Activated naive CD4-positive, alpha-beta T cell (primary cell): ENCODE measurements at places on chromosomes 4 and X.

GRCh38 chr4:152501846-152502536, 33.9 kb downstream of the FBXW7 start:
- DNase-seq: no peak

DNA sequence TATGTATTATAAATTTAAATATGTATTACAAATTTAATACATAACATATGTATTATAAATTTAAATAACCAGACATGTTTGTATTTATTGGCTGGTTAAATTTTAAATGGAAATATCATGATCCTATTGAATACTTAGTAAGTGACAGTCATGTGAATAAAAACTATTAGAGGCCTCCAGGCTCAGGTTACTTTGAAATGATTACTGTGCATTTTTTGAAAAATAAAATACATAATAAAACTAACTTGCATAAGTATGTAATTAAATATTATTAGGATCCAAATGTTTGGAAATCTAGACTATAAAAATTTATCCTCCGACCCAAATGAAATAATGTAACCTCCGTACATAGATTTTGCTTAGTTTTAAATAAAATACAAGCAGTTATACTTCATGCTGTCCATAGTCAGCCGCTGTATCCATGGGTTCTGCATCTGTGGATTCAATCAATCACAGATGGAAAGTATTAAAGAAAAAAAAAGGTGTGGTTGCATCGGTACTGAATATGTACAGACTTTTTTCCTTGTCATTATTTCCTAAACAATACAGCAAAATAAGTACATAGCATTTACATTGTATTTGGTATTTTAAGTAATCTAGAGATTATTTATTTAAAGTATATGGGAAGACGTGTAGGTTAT, 140.7 kb downstream of the WDFY3 start:
- no peak for DNase-seq

DNA sequence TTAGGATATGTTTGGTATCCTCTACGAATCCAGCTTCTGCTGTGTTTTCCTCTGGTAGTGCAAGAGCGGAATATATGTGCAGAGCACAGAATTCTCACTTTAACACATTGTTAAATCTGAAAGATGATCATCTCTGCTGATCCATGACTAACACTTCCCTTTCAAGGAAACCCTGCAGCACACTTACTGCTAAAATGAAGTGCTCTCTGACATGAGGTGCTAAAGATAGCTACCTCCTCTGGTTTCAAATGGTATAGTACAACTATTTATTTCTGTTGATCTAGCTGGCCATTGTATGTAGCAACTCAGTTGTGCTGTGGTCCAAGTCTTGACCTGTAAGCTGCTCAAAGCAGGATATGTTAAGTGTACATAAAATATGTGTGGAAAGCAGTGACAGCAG, 162.4 kb upstream of the FMR1 start:
- DNase-seq: no peak

GRCh38 chr4:155506745-155507144, 130.0 kb upstream of the MAP9 start:
- no peak for DNase-seq

GRCh38 chr4:8205241-8205707, 6.2 kb downstream of the SH3TC1 start:
- no peak for DNase-seq

DNA sequence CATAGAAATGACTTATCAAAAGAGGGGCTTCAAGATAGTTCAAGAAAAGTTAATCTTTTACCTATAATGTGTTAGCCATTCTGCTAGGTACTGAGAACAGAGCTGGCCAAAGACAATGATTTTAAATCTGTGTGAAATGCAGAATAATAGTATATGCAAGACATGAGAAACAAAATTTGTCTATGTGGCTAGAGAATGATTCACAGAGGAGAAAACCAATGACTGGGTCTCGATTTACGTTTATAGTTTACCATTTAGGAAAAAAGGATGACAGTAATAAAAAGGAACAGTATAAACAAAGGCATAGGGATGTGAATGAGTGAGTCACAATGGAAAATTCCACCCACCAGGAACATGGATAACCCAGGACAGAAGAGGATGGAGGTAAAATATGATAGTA, 31.9 kb downstream of the NPFFR2 start:
- no peak for DNase-seq

DNA sequence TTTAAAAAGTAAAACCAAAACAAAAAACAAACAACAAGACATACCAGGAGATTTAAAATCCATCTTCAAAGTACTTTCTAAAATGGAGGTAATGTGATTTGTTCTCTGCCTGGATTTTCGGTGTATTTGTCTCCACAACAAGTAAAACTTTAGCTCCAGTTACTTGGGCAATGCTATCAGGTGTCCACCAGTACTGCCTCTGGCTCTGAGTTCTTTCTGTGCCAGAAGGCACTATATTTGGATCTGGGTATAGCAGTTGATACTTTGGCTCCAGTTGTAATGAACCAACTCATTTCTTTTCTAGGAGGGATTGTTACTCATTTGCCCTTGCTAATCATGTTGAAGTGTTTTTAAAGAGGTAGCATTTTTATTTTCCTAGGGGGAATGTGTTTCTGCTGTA, 9.5 kb upstream of the PDLIM5 start:
- no peak for DNase-seq

GRCh38 chr4:8836664-8837171, 34.9 kb downstream of the HMX1 start:
- no peak for DNase-seq

- no peak for DNase-seq
Measured at GRCh38 chrX:17414839-17415238, 39.8 kb downstream of the NHS start.

DNA sequence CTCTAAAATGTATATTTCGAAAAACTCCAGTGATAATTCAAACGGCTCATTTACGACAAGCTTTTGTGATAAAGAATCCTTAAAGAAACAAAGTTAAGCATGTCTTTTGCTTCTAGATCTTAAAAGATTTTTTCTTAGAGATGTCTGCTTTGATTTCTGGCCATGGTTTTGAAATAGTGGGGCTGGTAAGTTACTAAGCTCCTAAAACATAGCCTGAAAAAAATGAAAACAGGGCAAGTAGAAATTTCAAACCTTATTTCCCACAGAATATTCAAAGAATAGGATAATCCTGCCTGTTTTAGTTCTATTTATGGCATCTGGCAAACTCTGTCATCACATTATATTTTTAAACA, 318.3 kb downstream of the ARHGAP24 start:
- no peak for DNase-seq

- DNase-seq: no peak
Measured at GRCh38 chrX:103828529-103828928, 3.5 kb downstream of the RAB9B start.

DNA sequence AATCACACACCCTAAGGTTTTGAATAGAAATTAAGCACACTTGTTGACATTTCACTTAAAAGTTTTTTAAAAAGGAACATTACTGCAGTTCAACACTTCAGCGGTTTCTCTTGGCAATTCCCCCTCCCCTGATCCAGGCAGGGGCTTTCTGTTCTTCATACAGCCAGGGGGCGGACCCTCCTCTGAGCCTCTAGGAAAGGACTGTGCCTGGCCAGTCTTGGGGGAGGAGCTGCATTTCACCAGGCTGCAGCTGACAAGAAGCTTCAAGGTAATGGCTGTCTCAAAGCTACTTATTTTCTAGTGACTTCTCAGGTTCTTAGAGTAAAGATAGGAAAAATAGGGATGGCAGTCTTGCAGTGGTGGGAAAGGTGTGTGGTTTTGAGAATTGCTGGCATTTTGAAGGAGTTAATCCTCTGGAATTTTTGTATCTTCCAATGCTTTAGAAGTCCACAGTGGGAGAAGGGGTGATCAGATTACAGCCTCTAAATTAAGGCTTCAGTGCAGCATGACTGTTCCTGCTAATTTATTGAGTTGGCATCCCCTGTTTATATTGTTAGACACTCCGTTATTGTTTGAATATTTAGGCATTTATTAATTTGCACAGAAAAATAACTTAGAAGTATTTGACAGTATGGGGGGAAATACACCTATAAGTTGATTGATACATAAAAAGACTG, 33.5 kb downstream of the PWWP3B start:
- DNase-seq: no peak

GRCh38 chr4:164508097-164508496, 245.8 kb upstream of the SMIM31 start:
- no peak for DNase-seq

GRCh38 chrX:108250654-108251579, 159.3 kb downstream of the ATG4A start:
- DNase-seq: no peak

- DNase-seq: no peak
Measured at GRCh38 chr4:149426461-149426860, 389.2 kb downstream of the IQCM start.

DNA sequence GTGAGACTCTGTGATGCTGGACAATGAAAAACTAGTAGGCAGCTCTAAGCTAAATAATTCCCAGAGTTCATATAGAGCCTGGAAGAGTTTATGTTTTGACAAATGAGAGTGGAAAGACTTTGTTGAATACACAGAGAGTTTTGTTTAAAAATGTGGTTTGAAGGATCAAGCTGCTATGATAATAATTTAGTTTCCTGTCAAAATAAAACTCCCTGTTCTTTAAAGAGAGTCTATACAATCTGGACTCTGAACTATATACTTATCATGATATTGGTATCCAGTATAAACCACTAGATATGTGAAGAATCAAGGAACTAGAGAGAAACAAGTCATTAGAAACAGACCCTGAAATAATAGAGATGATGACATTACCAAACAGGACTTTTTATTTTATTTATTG, 158.6 kb downstream of the C4orf33 start:
- DNase-seq: no peak

DNA sequence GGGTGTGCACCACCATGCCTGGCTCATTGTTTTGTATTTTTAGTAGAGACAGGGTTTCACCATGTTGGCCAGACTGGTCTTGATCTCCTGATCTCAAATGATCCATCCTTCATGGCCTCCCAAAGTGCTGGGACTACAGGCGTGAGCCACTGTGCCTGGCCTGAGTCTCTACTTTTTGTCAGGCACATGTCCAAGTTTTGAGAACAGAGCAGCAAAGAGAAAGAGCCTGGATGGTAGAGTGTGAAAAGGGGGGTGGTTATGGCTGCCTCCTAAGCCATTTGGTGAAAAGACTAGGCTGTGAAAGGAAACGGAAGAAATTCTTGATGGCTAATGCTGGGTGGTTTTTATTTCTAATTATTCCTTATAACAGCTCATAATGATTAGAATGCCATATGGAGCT, 63.4 kb downstream of the GAB1 start:
- DNase-seq: no peak

DNA sequence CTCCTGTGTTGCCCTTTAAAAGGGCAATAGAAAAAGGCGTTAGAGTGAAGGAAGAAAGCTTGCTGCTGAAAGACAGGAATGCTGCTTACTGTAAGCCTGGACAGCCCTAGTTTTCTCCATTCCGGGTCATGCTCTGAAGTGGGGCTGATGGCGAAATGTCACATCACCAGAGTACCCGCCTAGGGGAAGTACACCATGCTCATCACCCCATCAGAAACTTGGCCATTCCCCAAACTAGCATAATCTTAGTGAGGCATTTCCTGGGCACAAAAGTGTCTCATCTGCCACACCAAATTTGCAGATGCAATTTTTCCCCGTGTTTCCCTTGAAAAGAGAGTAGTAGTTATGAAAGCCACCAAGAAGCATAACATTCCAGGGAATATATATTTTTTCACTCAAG, 47.8 kb upstream of the CAMK2D start:
- DNase-seq: no peak

GRCh38 chrX:132022198-132022966, 720 bp upstream of the STK26 start:
- DNase-seq: no peak

DNA sequence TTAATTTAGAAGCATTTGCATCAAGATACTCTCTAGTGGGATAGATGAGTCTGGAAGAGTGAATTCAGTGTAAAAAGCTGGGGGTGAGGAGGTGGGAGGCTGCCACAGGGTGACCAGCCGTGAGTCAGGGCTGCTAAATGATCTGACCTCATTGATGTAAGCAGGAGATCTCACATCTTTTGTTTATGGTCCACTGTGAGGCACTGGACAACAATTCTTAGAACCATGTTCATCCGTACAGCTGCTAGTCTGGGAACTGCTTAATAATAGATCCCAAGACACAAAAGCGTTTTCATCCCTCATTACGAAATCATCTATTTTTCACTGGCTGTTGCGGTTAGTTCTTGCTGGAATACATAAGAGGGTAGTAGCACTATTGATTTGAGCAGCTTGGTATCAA, 14.1 kb downstream of the KLF3 start:
- no peak for DNase-seq

- DNase-seq: no peak
Measured at GRCh38 chr4:8705161-8706145, 112.9 kb downstream of the CPZ start.

DNA sequence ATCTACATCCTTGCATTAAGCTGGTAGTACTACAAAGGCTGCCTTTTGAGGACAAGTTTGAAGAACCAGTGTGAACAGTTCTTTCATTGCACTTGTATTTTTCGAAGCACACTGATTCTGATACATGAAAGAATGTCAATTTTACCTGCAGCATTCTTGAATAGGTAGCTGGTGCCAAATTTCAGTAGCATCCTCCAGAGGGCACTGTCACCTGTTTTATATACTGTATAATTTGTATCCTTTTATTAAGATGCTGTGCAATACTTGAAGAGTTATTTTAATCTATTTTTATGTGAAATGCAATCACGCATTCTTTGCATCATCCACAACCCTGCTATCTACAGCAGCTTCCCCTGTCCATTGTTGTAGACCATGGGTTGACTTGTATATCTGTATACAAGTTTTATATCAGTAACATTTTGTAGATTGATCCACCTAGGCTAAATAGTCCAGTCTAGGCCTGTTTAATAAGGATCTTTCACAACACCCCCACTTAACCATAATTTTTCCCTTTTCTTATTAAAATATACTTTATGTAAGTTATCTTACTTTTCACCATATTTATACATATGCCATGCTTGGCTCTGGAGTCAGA, 325.7 kb downstream of the PCDH7 start:
- DNase-seq: no peak

DNA sequence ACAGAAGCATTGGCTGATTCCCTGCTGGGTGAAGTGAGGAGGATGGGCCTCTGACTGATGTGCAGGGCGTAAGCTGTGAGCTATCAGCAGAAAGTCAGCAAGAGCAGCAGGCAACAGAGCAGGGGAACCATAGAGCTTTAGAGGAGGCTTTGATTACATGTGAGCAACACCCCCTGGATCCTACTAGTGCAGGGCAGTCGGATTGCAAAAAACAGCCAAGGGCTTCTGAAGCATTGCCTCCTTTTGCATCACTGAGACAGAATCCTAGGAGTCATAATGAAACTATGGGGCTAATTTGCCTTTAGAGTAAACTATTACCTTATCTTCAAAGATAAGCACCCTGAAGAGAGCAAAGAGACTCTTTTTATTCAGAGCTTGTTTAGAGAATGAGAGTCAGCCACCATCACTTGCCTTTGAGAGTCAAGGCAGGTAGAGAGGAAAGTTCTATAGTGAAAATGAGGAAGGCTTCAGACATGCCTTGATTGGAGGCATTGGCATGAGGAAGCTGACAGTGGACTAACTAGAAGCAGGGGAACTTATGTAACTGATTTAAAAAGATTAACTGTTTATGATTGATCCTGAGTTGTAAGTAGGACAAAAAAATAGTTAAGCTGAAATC, 420.3 kb downstream of the PDHA2 start:
- no peak for DNase-seq

- no peak for DNase-seq
Measured at GRCh38 chrX:10022580-10023245, 55.6 kb downstream of the CLDN34 start.

- no peak for DNase-seq
Measured at GRCh38 chrX:117680286-117680685, 436.3 kb downstream of the KLHL13 start.

- DNase-seq: no peak
Measured at GRCh38 chrX:23201706-23202105, 132.9 kb upstream of the PTCHD1 start.
